ENCODE measurements at places on chromosomes 7 and 10.

- no peak for DNase-seq
Measured at GRCh38 chr7:77504951-77505350, 32.1 kb upstream of the PTPN12 start.

DNA sequence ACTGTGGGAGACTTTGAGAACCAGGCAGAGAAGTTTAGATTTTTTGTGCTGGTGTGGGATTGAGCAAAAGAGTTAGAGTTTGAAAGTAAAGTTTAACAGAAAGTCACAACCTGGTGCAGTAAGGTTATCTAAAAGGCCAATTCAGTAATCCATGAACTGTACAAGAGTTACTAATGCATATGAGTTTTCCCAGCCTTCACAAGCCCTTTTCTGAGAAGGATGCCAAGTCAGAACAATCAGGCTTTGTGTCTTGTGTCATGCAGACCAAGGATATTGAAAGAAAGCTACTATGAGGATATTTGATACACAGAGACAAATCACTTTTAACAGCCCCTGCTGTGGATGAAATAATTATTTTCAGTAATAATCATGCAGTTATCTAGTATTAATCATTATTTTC is 68.8 kb upstream of the MYO3A start:
- DNase-seq: no peak

GRCh38 chr7:42432644-42433043 is 195.6 kb upstream of the GLI3 start:
- no peak for DNase-seq

DNA sequence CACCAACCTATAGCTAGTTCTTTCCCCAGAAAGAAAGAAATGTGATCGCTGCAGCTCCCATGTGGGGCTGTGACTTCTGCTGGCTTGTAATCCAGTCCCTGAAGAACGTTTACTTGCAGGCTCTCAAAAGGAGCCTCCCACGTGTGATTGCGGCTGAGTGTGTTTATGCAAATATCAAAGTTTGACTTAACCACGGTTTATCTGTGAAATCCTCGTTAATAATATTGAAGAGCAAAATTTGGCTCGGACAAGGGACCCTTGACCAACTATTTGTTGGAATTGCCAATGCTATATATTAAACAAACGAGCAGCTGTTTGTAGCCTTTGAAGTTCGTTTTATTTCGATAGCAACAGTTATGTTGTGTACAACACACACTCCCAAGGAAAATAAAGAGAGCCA is 470.1 kb upstream of the NRP1 start:
- no peak for DNase-seq

DNA sequence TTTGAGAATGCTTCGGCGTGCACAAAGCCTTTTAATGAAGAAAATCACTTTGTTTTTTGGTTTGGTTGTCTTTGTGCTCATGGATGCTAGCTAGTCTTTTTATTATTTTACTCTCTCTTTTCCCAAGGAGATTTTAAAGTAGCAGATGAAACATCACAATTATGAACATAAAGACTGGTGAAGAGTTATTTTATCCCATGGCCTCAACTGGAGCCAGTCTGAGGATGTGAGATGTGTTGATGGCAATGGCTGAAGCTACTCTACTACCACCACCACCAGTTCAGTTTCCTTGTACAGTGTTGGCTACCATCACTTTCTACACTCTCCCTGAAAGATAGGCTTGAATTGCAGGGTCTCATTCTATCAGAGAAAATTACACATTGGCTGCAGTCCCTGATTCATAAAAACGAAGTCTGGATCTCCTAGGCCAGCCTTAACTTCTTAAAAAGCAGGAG is 494 bp upstream of the HERC4 start:
- DNase-seq: no peak

- no peak for DNase-seq
Measured at GRCh38 chr10:42836771-42837468, 54.3 kb downstream of the BMS1 start.

- DNase-seq: no peak
Measured at GRCh38 chr10:113103131-113103840, 153.2 kb downstream of the TCF7L2 start.

GRCh38 chr7:4709187-4709586 is 27.1 kb downstream of the FOXK1 start:
- DNase-seq: no peak

DNA sequence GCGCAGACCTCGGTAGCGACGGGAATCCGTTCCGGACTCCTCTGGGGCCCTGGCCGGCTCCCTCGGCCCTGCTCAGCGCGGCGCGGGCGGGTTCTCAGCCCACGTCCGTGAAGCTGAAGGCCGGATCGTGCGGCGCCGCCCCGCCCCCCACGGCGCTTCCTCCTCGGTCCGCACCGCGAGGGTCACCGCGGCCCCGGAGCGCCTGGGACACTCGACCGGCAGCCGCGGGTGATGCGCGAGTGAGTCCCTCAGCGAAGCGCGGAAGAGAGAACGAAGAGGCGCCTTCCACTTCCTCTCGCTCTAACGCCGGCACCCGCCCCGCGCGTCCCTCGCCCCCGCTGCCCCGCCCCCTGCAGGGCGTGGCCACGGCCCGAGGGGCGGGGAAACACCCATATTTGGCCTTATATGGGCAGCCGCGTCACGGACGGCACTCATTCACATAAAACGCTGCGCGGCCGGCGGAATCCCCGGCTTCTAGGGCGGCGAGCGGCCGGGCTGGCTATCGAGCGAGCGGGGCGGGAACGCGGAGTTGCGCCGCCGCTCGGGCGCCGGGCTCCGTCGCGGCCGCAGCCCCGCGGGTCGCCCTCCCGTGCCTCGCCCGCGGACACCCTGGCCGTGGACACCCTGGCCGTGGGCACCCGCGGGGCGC is at the start of gene DUSP5:
Gene DUSP5, plus strand, starts transcription at position 470 of the 649 bp plus-strand sequence. CDS start 215 bp downstream, outside the sequence.
- DNase-seq: peak; percentile 80

GRCh38 chr10:52280051-52280450 is 34.0 kb upstream of the DKK1 start:
- no peak for DNase-seq

- no peak for DNase-seq
Measured at GRCh38 chr7:91082038-91082437, 182.2 kb upstream of the FZD1 start.

DNA sequence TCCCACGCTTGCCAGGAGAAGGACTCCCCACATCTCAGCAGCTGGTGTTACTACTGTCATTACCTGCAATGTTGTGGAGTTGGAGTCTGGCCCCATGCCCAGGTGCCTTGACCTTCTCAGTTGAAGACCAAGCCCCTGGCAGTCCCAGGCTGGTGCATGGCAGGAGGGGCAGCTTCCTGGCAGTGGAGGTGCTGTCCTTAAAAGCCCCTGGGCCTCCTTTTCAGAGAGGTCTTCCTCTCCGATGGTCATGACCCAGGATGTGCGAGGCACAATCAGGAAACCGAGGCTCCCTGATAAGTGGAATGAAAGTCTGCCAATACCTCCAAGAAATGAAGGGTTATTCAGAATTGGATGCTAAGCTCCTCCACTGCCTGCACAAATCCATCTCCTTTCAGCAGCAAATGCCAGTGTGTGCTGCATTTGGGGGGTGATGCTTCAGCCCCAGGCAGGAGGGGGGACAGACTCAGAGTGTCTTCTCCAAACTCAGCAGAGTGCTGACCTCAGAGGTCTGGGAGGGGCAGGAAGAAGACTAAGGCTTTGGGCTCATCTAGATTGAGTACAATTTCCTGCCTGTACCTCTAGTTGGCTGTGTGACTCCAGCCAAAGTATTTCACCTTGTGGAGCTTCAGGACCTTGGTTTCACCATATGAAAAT is 97.0 kb upstream of the DDC start:
- no peak for DNase-seq

DNA sequence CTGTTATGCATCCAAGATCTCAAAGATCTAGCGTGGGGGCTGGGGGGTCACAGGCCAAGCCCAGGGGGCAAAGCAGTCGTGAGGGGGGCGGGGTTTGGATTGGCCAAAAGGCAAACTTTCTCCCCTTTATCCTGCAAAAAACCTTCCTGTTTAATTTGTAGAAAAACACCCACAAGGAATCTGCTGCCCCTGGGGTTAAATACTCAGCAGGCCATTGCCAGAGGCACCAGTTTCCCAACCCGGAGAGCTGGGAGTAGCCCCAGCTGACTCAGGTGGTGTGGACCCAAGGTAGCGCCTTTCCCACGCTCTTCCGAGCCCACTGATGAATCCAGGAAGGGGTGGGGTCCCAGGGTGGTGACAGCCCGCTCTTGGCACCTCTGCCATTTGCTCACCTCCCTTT is 21.4 kb downstream of the KCP start:
- DNase-seq: no peak

GRCh38 chr10:86066696-86067095 is 299.9 kb downstream of the GRID1 start:
- DNase-seq: no peak

DNA sequence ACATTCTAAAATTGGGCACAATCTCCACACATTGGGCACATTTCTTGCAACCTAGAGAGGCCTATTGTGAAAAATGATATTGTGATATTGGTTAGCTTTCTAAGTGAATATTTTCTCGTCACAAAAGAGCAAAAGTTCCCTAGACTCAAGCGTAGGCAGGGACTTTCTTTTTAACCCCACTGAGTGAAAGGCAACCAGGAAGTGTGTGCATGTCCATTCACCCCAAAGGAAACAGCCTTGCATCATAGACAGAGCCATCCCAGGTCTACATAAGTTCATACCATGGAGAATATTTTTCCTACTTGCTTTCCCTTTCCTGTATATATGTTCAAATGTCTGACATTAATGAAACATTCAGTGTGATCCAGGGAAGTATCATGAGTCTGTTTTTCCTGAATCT is 84.2 kb upstream of the AGBL3 start:
- DNase-seq: no peak

GRCh38 chr10:44908066-44908749 is 2.9 kb upstream of the TMEM72 start:
- DNase-seq: no peak

GRCh38 chr7:132436121-132436520 is 140.1 kb downstream of the PLXNA4 start:
- no peak for DNase-seq

DNA sequence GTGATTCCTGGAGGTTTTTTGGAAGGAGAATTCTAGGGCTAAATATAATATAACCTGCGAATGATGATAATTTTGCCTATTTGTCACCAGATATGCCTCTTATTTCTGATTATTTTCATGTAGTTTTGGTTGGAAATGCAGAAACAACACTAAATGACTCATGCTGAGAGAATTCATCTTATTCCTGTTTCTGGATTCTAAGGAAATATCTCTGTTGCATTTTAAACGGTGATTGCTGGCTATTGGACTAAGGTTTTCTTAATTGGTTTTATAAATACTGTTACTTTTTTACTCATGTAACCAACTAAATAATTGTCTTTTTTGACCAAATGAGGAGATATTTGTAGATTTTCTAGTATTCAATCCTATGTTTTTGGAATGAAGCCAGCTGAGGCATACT is 204.9 kb upstream of the NPSR1 start:
- no peak for DNase-seq

DNA sequence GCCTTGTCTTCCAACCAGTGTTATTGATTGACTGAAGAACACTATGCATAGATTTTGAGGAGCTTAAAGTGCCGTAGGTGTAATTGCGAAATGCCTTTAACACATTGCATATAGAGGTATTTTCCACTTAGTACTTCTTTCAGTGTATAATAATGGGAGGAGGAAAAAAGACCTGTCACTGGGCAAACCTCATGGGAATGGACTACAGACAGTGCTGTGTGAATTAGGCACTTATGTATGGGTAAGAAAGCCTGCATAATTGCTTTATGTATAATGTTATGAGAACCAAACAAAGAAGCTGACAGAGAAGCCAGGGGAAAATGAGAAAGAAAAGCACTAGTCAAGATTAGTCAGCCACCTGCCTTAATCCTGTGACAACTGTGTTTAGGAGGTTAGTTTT is 12.4 kb upstream of the SCRN1 start:
- DNase-seq: no peak

DNA sequence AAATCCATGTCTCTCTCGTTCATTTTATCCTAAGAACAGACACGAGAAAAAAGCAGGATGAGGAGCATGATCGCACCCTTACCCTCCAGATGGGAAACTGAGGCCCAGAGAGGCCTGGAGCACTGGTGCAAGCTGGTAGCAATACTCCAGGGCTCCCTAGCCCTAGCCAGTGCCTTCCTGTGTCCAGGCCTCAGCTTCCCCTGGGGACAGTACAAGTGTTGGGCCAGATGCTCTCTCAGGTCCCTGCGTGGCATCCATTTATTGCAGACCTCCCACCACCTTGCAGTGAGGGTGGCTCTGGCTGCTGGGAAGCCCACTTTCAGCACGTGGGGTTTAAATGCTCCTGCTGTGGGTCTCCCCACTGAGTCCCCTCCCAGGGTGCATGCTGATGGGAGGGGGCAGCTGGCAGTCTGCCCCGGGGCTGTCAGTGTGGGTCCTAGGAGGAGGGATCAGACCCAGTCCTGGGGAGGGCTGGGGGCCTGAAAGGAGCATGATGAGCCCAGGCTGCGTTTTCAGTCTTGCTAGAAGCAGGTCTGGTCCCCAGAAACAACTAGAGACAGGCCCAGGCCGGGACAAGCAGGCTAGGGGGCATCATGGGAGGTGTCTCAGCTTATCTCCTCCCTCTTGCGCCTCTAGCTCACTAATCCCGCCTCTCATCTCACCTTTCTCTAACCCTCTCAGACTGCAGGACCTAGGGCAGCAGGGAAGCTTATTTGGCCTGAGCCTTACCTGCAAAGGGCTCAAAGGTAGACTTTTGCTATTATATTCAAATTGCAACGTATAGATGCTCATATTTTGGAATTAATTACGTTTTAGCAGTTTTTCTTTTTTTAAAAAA is 662 bp upstream of the PPIF start:
- DNase-seq: no peak

GRCh38 chr10:117441812-117442443 is 66.7 kb upstream of the PDZD8 start:
- peak; percentile 25 for DNase-seq

GRCh38 chr10:90227217-90227656 is 525.8 kb downstream of the KIF20B start:
- DNase-seq: no peak

GRCh38 chr7:92835851-92836488 is 403 bp downstream of the CDK6 start:
- no peak for DNase-seq

- DNase-seq: no peak
Measured at GRCh38 chr10:117253908-117254307, 13.0 kb downstream of the SLC18A2 start.

GRCh38 chr7:82423446-82423845 is 20.1 kb downstream of the CACNA2D1 start:
- no peak for DNase-seq

GRCh38 chr7:4808026-4808425 is 32.6 kb downstream of the AP5Z1 start:
- no peak for DNase-seq

DNA sequence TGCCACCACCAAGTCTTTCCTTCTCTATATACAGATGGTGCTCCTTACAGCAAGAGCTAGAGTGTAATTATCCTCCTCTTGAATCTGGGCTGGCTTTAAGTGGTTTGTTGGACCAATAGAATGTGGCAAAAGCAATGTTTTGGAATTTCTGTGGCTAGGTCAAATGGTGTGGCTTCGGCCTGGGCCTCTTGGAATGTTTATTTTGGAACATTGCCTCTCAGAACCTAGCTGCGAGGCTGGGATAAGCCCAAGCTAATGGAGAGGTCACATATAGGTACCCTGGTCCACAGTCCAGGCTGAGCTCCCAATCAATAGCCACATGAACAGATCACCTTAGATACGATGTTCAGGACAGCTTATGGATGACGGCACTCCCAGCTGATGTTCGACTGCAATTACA is 556.7 kb downstream of the TYW1 start:
- DNase-seq: no peak

Measured in thoracic aorta (tissue), 2 donors.